ENCODE measurements at places on chromosomes 2 and 18.

DNA sequence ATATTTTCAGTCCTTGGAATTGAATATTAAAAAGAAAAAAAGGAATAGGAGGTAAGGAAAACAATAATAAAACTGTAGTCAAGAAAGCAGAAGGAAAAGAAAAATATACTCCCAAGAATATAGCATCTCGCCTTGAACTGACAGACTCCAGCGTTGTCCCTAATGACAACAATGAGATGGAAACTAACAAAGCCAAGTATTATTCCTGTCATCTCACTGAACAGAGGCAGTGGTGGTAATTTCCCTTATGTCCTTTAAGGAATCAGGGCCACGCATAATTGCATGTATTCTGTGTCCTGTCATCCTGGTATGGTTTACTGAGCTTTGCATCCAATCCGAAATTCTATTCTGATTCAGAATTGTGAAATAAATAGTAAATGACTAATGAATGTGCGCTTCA, 158.9 kb downstream of the LRRTM4 start:
- no peak for DNase-seq

DNA sequence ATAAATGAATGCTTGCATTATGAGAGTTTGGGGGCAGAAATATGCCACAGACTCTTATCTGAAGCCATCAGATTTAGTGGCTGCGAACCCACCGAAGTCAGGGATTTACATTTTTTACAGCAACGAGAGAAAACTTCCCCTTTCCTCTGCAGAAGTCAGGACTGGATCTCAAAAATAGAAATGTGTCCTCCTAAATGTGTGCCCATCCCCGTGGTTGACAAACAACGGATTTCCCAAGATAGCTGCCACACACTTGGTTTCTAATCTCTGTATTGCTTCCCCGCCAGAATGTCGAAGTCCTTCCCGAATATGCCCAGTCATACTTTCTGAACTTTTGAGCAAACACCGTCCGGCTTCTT, 879 bp upstream of the ADAM23 start:
- DNase-seq = no peak

- no peak for DNase-seq
Measured at GRCh38 chr18:47748093-47748796, 182.2 kb downstream of the SMAD2 start.

DNA sequence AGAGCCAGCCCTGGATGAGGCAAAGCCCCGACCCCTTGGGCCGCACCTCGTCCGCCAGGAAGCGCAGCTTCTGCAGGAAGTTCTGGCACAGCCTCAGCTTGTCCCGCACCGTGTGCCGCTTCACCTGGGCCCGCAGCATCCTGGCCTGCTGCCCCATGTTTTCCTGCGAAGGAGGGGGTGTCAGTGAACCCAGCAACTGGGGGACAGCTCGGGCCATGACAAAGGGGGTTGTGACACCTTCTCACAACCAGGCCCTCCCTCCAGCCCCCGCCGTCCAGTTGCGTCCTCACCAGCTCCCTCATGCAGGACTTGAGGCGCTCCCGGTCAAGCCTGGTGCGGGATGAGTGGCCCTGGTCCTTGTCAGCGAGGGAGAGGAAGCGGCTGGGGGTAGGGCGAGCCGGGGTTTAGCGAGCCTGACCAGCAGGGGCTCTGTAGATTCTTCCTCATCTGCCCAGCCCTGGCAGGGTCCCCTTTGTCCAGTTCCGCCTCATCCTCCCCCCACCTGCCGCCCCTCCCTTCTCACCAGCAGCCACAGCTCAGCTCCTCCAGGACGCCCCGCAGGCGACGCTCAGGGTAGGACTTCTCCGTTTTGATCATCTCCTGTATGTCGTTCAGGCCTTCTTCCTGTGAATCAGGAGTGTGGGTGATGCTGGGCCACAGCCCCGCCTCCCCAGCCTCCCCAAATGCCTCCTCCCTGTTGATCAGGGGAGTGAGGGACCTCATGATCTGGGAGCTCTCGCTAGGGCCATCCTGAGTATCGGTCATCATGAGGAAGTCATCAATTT, 606 bp downstream of the OTOF start:
- DNase-seq = no peak

DNA sequence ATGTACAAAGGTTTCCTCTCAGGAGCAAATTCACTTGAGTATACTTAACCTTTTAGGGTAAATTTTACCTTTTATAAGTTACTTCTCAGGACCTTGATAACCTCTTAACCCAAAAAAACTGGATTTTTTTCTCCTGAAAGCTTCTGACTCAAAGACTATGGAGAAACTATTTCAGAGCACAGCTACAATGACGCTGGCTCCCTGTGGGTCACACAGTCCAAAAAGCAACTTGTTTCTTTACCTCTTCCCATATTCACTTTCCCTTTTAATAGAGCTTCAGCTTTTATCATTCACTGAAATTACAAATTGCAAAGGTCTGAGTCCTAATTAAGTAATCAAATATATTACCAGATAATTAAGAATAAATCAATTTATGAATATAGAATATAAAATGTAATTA, 32.4 kb downstream of the GTF3C3 start:
- no peak for DNase-seq

DNA sequence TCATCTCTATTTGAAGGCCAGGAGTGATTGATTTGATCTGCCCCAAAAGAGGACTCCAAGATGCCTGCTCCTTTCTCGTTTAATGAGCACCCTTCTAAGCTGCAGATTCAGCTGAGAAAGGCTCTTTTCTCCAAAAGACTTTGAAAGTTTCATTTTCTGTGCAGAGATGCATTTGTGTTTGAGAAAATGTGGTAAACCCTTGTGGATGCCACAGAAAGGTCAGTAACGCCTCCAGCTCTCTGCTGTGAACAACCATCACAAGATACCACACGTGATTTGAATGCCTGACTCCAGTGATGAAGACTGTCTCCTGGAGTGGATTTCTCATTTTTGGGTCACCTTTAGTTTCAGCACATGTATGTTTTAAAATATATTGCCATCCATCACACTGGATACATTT, 35.0 kb upstream of the CCDC85A start:
- DNase-seq = no peak

DNA sequence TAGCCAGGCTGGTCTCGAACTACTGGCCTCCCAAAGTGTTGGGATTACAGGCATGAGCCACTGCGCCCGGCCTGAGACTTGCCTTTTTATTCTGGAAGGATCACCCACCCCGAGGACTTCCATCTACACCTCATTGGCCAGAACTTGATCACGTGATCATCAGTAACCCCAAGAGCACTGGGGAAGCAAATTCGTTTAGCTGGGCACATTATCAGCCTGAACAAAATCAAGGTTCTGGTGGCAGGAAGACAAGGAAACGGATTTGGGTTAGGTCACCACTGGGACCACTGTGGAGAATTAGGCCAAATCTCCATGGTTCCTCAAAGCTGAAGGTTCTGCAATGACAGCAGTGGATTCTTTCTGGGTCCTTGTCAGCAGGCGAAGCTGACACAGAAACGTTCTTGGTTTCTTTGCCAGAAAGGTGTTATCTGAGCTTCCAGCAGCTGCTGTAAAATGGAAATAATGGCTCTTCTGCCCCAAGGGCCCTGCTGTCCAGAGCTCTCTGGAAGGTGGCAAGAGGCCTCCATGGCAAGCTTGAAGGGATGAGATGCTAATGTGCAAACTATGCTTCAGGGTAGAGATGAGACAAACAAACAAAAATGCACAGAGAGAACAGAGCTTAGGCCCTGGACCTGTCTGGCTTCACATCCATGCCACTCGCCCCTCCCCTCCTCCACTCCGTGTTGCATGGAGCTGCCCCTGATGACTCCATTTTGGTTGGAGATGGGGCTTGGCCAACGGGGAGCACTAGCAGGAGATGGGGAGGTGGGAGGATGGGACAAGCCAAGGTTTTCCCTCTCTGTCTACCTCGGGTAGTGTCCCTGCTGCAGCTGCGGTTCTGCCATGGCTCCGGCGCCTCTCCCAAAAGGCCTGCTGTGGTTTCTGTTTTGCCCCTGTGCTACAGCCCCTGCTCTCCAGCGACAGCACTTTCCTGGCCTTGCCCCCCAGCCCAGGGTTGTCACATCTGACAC, 28.4 kb downstream of the TMEM177 start:
- DNase-seq = no peak
